ENCODE measurements at places on chromosomes 13 and 19.

- DNase-seq: no peak
These were observed 357.3 kb downstream of the KLF5 start for GRCh38 chr13:73416093-73416492.

GRCh38 chr13:76992548-76993001 is 694 bp downstream of the CLN5 start:
- DNase-seq: no peak

DNA sequence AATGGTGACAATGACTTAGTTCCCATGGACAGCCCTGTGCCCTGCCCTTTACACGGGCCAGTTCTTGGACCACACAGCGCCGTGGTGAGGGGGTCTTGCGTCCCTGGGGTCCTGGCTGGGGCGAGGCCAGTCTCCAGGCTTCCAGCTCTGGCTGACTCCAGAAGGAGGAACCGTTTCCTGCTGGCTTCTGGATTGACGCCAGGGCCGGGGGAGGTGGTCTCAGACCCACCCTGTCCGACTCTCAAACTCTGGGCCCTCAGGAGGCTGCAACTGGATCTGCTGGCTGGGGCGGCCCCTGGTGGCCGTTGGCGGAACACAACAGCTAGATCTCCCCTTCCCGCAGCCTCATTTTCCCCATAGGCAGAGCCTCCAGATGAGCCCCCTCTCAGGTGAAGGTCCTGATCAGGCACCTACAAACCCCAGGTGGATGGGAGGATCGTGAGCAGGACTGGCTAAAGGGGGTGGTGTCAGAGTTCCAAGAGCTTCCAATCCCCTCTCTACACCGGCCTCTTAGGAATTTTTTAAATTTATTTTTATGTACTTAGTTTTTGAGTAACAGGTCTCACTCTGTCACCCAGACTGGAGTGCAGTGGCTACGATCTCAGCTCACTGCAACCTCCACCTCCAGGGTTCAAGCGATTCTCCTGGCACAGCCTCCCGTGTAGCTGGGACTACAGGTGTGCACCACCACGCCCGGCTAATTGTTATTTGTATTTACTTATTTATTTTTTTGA is 8.0 kb downstream of the CCDC194 start:
- no peak for DNase-seq

- no peak for DNase-seq
These were observed 2.9 kb downstream of the KLHL26 start for GRCh38 chr19:18639706-18640243.

DNA sequence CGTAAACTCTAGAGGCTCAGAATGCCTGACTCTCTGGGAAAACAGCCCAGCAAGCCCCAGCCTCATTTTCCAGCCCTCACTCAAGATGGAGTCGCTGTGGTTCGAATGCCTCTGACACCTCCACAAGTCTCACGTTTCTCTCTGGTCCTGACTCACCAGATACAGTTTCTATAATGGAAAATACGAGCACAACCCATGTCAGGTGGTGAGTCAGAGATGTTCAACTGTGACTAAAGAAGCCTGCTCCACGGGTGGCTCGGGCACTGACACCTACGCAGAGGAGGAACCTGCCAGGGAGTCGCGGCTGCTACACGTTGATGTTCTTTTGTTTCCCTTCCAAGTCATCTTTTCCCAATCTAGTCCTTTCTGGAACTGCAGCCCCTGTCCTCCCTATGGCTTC is 87.1 kb upstream of the STK24 start:
- DNase-seq: no peak

DNA sequence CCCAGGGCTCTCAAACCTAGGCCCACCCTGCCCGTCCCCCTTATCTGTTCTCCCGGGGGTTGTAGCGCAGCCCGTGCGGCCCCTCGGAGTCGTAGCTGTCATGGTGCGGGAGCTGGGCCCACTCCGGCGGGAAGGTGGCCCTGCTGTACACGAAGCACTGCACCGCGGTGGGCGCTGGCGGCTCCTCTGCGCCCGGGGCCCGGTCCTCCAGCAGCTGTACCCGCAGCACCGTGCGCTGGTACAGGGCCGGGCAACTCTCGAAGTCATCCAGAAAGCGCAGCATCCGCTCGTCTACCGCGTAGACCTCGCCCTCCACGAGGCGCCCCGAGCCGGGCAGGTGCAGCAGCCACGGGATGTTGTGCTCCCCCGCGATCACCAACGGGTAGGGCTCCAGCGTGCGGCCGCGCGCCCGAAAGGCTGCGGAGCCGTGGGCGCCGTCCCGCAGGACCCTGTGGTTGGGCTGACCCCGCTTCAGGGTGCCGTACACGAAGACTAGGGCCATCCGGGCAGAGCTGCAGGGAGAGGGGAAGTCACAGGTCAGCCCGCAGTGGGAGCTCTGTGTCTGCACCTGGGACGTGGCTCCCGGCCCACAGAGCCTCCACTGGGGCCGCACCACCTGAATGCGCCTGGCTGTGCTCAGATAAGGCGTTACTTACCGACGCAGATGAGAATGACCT is 56.4 kb downstream of the GGACT start:
- DNase-seq: no peak

- DNase-seq: peak; percentile 53
These were observed 6.4 kb downstream of the TLE5 start for GRCh38 chr19:3055741-3056416.

- no peak for DNase-seq
These were observed 1.8 kb upstream of the SLC27A1 start for GRCh38 chr19:17468302-17469091.

- no peak for DNase-seq
These were observed 41.9 kb downstream of the NFIX start for GRCh38 chr19:13037161-13037560.

GRCh38 chr13:40026741-40027140 is 371.3 kb downstream of the COG6 start:
- no peak for DNase-seq
